Inflammatory macrophage treated with lipopolysaccharide for 1 hour (primary cell): ENCODE measurements at places on chromosomes 6 and 20.
A peak's percentile ranks its signal among the peaks of the same experiment; 100 is the strongest.

- DNase-seq: peak; percentile 8
These were observed 91.4 kb upstream of the RNF217 start for GRCh38 chr6:124870611-124871459.

- DNase-seq: no peak
These were observed 60.9 kb upstream of the FABP7 start for GRCh38 chr6:122718616-122719015.

DNA sequence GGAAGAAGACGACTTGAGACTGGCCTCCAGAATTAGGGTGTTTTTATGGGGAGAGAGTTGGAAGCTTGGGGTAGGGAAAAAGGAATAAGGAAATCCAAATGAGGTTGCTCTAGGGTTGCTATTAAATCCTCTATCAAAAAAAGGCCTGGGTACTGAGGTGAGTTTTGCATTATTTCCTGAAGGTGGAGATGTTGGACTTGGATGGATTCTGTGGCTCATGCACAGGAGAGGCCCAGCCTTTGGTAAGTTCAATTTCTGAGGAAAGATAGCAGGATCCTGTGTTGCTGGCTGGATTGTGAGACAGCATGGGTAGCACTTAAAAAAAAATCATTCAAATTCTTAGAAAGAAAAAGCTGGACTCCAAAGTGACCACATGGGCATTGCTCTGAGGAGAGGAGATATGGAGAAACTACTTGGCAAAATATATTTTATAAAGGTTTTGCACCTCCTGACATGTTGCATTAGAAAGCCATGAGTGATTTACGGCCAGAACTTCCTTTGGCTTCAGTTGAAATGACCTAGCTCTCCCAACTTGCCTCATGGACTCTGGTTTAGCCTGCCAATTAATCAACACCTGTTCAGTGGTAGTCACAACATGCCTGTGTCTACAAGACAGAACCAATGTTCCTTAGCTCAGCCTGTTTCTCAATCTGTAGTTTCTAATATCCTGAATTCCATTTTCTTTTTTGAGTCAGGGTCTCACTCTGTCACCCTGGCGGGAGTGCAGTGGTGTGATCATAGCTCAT lies 152.1 kb upstream of the RALGAPA2 start:
- DNase-seq: no peak

- DNase-seq: no peak
These were observed 189.4 kb downstream of the FNDC1 start for GRCh38 chr6:159358562-159358961.

GRCh38 chr6:161104966-161105365 lies 113.4 kb downstream of the MAP3K4 start:
- peak; percentile 57 for DNase-seq

DNA sequence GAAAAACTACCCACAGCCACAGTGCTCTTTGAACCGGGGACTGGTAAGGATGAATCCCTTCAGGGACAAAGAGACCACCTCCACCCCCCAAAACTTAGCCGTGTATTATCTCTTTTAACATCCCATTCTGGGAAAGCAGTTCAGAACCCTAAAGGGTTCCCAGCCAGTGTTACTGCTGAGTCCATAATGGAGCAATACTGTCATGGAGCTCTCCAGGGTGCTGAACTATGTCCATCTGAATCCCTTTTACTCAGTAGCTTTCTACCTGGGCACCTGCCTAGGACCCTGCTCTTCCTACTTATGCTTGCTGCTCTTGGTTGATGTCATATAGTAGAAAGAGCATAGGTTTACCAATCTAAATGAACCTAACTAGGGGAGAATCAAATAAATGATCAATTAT lies 22.3 kb upstream of the SAYSD1 start:
- peak; percentile 57 for DNase-seq

DNA sequence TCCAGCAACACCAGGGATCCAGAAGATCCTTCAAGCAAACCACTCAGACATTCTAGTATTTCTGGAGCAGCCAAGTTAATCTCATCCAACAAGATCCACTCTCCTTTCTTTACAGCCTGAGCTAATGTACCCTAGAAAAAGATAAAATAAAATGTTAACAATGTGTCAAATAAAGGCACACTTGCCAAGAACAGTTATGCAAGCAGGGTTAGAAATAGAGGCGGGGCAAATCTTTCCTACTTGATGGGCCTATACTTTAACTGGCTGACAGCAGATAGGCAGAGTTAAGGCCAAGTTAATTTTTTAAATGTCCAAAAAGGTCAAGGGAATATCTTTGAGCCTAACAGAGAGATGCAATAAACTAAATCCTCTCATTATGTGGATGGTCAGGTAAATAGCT lies 60.8 kb downstream of the MDN1 start:
- DNase-seq: no peak

DNA sequence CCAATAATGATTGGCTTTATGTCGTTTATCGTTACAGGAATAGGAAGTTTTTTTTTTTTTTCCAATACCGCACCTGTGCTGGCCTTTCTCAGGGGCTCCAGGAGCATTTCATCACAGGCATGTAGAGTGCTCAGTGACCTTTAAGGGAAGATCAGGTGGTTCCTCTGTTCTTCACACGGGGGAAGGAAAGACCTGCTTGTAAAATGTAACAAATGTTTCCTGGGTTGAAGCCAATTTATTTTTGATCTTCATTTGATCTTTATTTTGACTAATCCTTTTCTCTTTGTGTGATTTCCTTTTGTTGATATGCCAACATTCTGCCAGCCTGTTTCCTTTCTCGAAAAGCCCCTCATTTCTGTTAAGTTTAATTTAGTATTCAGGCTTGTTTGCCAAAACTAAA lies 61.9 kb upstream of the HBS1L start:
- DNase-seq: no peak

GRCh38 chr6:143877584-143878271 lies 13.5 kb downstream of the ZC2HC1B start:
- DNase-seq: no peak

DNA sequence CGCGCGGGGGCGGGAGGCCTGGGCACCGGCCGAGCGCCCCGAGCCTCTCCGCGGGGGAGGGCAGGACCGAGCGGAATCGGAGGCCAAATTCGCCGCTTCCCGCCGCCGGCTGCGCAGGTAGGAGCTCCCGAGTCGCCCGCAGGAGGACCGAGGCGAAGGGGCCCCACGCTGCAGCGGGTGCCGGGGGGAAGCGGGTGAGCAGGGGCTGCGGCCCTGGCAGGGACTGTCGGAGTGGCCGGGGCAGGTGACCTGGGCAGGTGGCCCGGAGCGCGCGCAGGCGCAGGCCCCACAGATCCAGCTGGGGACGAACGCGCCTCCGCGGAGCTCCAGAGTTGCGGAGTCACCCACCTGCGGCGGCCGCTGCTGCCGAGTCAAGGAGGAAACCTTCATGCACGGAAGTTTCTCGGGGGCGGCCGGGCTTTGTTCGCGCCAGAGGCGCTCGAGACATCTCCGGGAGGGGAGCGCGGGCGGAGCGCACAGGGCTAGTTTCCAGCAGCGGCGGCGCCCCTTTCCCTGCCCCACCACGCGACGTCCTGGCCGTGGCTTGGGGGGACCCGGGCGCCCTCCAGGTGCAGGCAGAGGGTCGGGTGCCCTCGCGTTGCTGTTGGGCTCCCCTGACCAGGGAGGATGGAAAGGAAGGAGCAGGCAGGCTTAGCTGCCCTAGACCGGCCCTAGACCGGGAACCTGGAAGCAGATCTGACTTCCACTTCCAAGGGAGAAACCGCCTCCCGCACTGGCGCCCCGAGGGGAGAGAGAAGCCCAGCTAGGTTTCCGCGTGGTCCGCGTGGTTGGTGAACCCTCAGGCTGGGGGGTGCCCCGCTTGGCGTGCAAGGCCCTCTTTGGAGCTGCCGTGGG lies 590 bp downstream of the SLCO4A1 start:
- peak; percentile 12 for DNase-seq

- DNase-seq: no peak
These were observed 32.8 kb downstream of the CD164 start for GRCh38 chr6:109349419-109349987.

DNA sequence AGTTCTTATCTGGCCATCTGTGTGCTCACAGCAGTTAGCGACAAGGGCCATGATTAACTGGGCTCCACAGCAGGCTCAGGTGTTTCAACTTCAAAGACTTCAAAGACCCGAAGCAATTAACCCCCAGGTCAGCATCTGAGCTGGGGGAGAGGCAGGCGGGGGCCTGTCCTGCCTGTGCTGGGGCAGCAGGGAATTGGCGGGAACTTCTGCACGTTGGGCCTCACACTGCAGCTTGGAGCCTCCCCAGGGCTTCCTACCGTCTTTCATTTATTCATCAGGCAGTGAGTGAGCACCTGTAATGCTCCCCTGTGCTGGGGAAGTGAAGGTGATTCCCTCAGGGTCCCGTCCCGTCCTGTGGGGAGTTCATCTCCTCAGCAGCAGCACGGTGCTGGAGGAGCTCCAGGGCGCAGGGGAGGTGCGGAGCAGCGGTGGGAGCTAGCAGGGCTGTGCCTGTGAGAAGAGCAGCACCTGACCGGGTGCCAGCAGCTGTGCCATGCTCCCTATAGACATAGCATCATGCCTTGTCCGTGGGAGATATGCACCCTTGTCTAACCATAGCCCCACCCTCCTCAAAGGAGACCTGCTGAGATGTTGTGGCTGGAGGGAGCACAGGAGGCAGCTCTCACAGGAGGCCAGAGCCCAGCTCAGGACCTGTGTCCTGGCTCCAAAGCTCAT lies 51.8 kb upstream of the FRMD1 start:
- DNase-seq: no peak

- DNase-seq: peak; percentile 9
These were observed 31.6 kb upstream of the SLC32A1 start for GRCh38 chr20:38692436-38693411.

GRCh38 chr6:77829736-77830135 lies 176.9 kb downstream of the MEI4 start:
- DNase-seq: no peak

DNA sequence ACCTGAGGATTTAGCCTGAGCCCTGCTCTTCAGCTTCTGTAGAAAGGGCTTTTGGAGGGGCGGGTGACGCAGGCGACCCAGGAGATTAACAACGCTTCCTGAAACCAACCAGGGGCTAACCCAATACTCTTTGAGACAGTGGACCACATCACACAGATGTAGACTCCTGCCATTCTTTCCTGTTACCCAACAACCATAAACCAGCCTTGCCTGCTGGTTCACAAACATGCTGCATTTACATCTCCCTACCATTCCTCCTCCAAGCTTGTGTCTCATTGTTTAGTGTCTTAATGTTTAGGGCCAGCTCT lies 28.3 kb downstream of the PPP1R16B start:
- no peak for DNase-seq

DNA sequence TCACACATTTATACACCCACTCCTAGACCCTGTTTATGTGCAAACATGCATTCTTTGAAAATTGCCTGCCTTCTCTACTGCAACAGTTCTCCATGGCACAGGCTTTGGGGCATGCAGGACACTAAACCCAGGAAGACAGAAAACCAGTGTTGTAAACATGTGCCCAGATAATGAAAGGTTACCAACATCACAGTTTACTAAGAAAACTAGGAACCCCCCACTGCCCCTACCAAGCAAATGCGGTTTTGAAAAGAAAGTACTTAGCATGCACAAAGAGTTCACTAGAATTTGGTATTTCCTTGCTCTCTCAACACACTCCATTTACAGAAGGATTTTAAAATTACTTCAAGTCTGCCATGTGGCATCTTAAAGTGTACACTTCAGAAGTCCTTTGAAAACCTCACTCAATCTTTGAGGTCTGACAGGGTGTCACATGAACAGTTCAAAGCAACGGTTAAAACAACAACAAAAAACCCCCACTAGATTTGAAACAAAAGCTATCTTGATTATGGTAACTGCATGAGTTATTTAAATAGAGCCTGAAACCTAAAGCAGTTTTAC lies 245.0 kb downstream of the GMPR start:
- DNase-seq: no peak

GRCh38 chr20:51354769-51355319 lies 187.7 kb downstream of the NFATC2 start:
- DNase-seq: peak; percentile 58

DNA sequence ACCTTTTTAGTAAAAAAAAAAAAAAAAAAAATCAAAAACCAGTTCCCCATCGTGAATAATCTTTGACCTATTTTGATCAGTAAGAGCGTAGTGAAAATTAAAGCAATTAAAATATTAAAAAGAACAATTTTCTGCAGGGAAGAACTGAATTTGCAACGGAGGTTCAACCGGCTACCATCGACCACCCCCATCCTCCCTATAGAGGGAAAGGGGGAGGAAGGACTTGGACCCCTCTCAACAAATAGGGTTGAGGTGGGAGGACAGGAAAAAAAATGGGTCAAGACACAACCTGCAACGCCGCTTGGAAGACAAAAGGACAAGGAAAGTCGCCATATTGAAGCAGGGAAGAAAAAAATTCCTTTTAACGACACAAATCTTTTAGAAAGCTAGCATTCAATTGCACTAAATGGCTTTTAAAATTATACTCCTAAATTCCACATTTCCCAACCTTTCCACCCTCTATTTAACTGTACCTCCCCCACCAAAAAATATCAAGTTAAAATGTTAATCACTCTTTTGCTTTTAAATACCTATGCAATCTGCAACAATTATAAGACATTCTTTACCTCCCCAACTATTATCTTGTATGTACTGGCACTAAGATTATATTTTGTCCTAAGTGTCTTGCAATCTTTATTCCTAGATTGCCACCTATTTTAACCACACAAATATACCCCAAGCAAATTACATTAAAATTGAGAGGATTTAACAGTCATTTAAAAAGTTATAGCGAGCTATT lies 1.7 kb downstream of the PPP1R10 start:
- DNase-seq: peak; percentile 61

DNA sequence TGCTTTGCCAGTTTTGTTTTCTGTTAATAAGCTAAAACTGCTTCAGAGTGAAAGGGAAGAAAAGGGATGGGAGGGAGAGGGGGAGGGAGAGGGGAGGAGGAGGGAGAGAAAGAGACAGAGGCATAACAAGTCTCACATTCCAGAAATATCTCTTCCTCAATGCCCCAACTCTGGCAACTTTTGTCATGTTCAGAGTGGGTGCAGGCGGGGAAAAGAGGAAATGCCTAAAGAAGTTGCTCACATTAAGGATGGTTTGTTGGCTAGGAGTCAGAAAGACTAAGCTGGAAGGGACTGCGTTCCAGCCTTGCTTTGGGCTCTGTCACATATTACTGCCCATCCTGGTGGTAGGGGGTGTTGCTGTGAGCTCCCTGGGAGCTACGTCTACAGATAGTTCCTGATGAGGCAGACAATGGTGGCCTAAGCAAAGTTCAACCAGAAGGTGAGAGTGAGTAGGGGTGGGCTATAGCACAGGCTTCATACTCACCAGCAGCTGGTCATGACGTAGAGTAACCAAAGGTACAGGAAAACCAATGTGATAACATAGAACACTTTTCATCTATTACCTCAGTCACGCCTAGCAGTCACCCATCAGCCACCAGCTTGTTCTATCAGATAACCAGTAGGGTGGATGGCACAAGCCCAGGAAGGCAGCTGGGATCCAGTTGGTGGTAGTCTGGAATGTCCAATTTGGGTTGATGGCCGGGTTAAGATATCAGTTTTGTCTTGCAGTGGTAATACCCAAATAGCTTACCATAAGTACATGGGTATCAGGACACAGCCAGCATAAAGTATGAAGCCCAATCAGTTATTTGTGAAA lies 2.1 kb downstream of the TSPYL4 start:
- peak; percentile 28 for DNase-seq

DNA sequence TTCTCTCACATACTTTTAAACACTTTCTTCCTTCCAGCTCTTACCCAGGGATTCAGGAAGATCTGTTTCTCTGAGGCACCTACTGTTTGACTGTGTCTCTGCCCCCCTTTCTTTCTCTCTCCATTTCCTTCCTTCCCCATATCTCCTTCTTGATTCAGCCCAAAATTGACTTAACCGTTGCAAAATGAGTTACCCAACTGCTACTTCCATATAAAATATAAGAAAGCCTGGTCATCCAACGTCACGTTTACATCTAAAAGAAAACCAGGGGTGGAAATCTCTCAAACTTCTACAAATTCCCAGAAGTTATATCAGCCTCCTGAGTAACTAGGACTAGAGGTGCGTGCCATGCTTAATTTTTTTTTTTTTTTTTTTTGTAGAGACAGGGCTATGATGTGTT lies 95.2 kb upstream of the INSM1 start:
- peak; percentile 29 for DNase-seq
